ENCODE measurements at places on chromosomes 3 and 15.

- no peak for DNase-seq
These were observed 63.7 kb upstream of the ULK4 start for GRCh38 chr3:42025370-42026138.

- no peak for DNase-seq
These were observed 1.7 kb downstream of the LRRN1 start for GRCh38 chr3:3800685-3801493.

DNA sequence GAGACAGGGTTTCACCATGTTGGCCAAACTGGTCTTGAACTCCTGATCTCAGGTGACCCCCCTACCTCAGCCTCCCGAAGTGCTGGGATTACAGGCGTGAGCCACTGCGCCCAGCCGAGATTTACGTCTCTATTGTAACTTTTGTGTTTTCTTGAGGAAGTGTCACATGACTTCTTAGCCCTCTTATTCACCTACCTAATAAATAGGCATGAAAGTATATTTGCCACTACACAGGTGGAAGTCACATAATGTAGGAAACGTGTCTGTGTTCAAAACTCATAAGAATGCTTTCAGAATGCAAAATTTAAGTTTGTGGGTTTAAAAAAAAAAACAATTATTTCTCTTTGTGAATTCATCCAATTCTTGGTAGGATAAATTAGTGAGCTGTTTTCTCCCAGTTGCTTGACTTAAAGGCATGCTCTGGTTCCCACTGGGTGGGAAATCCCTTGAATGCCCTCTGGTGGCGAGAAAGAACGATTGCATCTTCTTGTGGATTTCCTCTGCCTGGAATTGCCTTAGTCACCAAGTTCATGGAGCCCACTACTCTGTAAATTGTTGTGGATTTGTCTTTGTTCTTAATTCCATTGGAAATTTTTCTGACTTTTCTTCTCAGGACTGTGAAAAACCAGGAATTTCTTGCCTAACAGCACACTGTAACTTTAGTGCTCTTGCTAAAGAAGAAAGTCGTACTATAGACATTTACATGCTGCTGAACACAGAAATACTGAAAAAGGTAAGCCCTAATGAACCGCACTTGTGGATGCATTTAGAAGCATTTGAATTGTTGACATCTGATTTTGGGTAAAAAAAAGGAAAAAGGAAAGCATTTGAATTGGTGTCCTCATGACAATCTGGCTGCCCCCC is 82.2 kb upstream of the CTDSPL start:
- no peak for DNase-seq

DNA sequence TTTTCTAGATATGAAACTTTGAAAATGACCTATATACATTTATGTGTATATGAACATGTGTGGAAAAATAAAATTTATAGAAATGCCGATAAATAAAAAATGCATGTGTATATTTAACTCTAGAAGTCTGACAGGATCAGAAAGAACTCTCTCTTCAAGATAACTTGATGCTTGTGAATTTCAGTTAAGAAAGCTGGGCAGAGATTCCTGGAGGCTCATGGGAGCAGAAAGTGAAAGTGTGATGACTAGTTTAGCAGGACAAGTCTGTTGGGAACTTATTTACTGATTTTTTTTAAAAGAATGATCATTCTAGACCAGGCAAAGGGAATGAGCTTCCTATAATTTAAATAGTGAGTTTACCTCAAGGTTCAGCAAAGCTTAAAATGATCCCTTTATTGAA is 81.5 kb upstream of the KCNAB1 start:
- DNase-seq: no peak

GRCh38 chr15:38134252-38134651 is 118.4 kb upstream of the SPRED1 start:
- no peak for DNase-seq

GRCh38 chr3:187822402-187822801 is 77.1 kb upstream of the BCL6 start:
- no peak for DNase-seq

- no peak for DNase-seq
These were observed 84.2 kb upstream of the CTNNB1 start for GRCh38 chr3:41115069-41115468.

GRCh38 chr3:194993896-194994295 is 277.1 kb downstream of the XXYLT1 start:
- DNase-seq: no peak

- DNase-seq: no peak
These were observed 773 bp downstream of the LINGO1 start for GRCh38 chr15:77631745-77632533.

DNA sequence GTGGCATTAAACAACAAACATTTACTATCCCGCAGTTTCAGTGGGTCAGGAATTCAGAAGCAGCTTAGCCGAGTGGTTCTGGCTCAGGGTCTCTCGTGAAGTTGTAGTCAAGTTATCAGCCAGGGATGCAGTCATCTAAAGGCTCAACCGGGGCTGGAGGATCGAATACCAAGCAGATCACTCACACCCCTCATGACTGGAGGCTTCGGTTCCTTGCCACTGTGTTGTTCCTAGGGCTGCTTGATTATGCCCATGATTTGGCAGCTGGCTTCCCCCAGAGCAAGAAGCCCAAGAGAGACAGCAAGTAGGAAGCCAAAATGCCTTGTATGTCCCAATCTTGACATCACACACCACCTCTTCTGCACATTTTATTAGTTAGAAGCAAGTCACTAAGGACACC is 33.9 kb upstream of the CDCP1 start:
- no peak for DNase-seq

DNA sequence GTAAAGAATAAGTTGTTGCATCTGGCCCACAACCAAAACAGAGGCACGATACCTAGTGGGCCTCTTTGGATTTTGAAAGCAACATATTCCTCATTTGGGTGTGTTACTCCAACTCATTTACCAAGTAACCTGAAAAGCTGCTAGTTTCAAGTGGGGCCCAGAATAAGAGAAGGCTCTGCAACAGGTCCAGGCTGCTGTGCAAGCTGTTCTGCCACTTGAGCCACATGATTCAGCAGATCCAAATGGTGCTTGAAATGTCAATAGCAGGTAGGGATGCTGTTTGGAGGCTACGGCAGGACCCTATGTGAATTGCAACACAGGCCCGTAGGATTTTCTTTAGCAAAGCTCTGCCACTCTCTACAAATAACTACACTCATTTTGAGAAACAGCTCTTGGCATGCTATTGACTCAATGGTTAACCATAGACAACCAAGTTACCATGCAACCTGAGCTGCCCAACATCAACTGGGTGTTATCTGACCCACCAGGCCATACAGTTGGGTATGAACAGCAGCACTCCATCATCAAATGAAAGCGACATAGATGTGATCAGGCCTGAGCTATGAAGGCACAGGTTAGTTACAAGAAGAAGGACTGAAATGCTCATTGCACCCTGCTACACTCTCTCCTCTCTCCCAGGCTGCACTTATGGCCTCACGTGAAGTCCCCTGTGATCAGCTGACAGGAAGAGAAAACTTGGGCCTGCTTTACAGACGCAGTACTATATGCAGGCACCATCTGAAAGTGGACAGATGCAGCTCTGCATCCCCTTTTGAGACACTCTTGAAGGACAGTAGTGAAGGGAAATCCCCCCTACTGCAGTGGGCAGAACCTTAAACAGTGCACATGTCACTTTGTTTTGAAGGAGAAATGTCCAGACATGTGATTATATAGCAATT is 9.5 kb upstream of the MCF2L2 start:
- no peak for DNase-seq

- no peak for DNase-seq
These were observed 17.2 kb upstream of the CCR4 start for GRCh38 chr3:32934150-32934742.

GRCh38 chr3:149881879-149882278 is 68.9 kb downstream of the RNF13 start:
- no peak for DNase-seq

DNA sequence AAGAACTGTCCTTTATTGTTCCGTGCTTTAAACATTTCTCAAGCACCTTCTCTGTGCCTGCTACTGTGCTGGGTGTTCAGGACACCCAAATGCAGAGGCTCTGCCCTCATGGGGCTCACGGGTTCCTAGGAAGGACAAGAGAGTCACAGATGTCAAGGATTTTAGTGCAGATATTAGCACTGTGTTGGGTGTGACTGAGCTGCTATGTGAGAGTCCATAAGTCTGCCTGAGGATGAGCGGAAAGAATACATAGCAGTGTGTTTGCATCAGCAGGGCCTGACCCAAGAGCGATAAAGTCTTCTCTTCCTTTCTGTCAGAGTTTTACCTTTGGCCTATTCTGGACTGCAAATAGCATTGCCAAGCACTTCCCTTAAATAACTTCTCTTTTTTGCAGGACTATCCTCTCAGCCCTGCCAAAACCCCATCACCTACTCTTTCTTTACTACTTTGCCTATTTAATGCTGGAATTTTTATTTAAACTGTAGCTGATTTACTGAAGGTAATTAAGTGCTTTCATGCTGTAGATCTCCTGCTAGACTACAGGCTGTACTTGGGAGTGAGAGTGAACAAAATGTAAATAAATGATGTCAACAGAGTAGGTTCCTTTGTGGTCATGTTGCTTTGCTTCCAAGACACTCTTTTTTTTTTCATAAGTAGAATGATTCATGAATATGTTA is 459.4 kb upstream of the TPRG1 start:
- no peak for DNase-seq

GRCh38 chr3:133401374-133402135 is 1.7 kb downstream of the BFSP2 start:
- no peak for DNase-seq

DNA sequence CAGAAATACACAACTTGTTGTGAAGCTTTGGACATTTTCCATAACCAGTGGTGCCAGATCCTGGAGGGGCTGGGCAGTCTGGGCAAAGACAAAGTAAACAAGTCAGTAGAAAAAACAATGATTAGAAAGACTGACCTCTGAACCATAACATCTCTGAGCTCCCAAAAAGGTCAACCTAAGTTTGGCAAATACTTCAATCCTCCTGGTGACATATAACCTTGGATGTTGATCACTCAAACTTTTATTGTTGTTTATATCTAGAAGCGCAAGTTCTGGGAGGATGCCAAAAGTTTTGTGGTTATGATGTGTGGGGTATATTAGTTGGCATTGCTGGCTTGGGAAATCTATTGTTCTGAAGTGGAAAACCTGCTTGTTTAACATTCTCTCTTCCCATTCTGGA is 257.7 kb downstream of the DIPK2A start:
- DNase-seq: no peak

DNA sequence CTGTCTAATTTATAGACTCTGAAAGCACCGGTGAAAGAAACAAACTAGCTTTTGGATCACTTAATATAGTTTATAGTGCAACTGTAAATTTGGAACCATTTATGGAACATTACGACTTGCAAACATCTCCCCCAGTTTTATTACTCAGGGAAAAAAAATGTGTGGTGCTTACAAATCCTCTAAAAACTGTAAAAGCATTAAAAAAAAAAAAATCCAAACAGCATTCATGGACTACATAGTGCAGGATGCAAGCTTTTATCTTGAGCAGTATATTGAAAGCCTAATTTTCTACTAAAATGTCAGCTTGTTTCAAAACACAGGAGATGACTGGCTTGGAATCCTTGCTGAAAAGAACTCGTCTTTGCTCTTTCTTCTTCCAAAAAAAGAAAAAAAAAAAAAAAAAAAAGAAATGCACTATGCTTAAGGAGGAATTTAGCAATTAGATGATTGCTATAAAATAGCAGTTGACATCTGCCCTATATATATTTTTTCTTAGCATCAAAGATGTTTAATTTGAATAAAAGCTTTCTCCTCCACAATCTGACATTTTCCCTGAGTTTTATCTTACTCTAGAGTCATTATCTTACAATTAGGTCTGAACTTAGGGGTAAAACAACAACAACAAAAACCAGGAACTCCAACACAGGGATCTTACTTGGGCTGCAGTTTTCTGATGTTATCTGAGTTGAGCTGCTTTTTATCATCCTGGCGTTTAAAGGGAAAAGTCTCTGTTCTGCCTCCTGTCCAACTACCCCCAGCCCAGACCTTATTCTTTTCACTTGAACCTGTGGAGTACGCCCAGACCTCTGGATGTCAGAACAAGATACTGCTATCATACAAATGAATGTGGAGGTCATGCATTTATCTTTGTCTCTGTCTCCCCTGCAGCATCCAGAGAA is 62.6 kb upstream of the PDZRN3 start:
- DNase-seq: no peak

DNA sequence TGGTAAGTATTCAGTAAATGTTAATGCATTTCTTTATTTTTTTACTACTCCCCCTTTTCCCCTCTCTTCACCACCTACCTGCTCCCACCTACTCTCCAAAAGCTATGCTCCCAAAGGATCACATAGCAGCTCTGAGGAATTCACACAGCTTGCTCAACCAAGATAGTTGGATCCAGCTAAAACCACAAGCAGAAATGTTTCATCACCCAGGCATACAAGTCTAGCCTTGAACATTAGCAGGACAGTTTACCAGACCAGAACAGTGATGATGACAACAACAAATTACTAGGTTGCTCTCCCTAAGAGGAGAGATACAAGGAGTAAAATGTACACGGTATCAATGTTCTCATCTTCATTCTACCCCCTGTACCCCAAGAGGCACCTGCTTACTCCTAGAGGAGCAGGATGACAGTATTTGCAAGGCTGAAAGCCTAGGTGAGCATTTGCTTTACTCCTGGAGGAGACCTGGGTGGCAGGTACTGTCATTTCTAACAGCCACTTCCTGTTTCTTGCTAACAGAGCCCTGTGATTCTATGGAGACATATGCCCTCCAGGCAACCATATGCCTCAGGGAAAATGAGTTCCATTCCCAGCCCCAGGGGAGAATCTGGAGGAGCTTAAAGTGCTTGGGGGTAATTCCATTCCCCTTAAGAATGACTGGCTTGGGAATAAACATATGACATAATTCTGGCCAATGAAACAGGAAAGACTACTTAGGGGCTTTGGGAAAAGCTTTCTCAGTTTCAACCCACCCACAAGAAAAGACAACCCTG is 237.5 kb downstream of the NTRK3 start:
- DNase-seq: no peak

GRCh38 chr3:37853691-37854413 is 7.8 kb upstream of the CTDSPL start:
- DNase-seq: no peak

GRCh38 chr15:63474810-63475316 is 29.5 kb upstream of the USP3 start:
- DNase-seq: peak; percentile 98

- no peak for DNase-seq
These were observed 30.8 kb downstream of the MLH1 start for GRCh38 chr3:37024092-37024491.

DNA sequence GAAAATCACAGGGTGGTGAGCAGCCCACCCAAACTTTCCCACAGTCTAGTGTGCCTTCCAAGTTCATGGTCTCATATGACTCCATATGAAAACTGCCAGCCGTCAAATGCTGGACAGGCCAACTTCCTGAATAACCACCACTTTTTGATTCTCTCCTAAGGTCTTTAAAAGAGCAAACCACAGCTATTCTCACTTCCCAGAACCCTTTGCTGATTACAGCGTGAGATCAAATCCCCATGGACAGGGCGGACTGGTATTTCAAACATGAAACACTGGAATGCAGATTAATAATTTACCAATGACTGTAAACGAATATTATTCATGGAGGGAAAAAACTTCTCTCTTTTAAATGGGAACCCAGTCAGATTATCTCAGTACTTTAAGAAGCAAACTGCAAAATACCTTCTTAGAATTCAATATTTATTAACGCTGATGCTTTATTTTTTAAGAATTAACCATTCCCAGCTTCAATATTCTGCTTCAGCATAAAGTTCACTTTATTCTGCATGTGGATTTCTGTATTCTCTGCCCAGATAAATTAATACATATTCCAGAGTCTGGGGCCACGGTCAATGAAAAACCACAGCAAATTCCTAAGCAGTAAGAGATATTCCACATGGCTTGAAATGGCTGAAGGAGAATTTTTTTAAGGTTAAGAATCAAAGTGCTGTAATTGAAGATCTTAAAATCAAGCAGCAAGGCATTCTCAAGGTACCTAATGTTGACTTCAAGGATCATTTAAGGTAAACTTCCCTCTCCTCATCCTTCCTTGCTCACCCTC is 42.9 kb downstream of the MYO1E start:
- no peak for DNase-seq

All from GM12878 (cell line).